ENCODE measurements at places on chromosomes 5 and 9. TPM values are rescaled to one million over a fixed set of nuclear protein-coding genes. Genes with fewer than 3 reads are reported as not detected.

DNA sequence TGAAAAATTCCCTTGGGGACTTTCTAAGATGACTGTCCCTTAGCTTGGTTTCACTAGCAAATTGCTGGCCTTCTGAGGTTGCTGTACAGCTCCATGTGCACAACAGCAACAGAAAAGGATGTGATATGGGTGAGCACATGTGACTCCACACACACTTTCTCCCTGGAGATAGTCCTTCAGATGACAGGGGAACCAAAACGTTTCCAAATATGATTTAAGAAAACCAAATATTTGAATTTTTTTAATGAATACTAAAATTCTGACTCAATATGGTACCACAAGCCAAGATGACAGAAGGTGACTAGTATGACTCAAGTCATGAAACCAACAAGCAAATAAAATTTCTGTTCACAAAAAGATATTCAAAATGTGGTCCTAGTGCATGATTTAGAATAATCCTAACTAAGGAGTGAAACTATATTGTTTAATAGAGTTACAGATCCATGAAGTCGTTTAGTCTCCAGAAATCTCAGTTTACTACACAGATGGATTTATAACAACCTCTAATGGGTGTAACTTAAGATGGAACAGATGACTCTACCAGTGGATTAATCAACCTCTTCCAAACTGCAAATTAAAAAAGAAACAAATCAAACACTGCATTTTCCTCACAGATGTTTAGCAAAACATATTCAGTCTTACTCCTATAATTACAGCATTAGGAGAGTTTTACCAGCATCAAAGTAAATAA, 144.8 kb upstream of the PIK3R1 start:
- no peak for DNase-seq

Gene RMRP
- 306 TPM for polyA plus RNA-seq

Gene ENTPD2
- not detected for polyA plus RNA-seq

Gene ENHO
- polyA plus RNA-seq: 0.09 TPM

DNA sequence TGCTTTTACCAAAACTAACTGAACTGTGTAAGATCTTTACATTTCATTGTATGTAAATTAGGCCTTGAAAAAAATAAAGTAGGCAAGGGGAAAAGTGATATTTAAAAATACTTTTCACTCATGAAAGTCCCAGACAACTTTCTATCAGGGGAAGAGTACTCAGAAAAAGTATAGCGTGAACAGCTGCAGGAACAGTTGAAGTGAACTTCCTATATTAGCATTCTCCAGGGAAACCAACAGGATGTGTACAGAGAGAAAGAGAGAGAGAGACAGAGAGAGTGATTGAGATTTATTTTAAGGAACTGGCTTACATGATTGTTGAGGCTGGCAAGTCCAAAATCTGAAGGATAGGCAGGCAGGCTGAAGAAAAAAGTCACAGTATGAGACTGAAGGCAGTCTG, 42.0 kb downstream of the ERMP1 start:
- no peak for DNase-seq

- DNase-seq: no peak
These were observed 13.5 kb upstream of the DRD1 start for GRCh38 chr5:175457466-175457865.

Data from AG04450 (cell line).